ENCODE measurements at places on chromosomes 5 and 9.

GRCh38 chr9:84413301-84413700 lies 72.7 kb upstream of the SLC28A3 start:
- DNase-seq, result no peak

DNA sequence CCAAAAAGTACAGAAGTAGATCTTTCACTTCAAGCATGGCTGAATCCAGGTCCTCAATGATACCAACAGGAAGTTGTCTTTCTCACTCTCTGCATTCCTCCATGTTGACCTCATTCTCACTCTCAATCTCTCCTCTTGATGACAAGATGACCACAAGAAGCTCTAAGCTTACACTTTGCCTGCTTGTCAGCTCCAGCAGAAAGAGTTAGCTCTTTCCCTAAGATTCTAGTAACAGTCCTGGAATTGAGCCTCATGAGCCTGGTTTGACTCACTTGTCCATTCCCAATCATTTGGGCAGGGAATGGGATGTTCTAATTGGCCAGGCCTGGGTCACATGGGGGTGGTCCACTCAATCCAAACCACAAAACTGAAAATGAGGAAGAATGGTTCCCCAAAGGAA lies 3.3 kb upstream of the CLTA start:
- DNase-seq, result no peak

GRCh38 chr5:6615034-6615815 lies 17.6 kb downstream of the NSUN2 start:
- DNase-seq, result no peak

DNA sequence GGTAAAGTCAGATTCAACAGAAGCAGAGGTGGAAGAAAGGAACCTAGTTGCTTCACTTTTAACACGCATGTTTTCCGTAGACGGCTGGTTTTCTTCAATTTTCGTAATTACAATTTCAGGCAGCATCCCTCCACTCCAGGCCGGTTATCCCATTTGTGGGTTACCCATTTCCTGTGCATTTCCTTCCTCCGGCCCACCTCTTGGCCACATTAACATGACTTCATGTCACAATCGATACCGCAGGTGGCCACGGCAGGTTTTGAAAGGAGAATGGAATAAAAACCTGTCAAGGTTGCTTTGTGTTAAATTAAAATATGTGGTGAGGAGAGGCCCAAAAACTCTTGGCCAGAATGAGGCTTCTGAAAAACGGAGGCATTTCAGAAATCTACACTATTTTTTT lies 130.2 kb downstream of the PCSK5 start:
- DNase-seq, result no peak

DNA sequence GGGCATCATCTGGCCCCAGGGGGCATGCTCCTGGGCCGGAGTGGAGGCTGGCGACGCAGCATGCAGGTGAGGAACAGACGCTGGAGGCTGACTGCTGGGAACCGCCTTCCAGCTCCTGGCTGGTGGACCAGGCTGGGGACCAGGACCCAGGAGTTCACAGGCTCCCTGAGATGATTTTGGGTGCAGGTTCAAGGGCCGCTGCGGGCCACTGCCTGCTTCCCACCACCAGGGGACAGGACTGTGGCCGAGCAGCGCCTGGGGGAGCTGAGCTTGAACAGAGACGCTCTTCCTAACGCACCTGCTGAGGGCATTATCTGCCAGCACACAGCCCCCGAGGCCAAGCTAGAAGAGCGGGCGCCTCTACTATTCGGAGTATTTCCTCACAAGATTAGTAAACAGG lies 132.1 kb upstream of the RAPGEF1 start:
- no peak for DNase-seq

All from COLO829 (cell line).